ENCODE measurements at places on chromosomes 12 and 14.

DNA sequence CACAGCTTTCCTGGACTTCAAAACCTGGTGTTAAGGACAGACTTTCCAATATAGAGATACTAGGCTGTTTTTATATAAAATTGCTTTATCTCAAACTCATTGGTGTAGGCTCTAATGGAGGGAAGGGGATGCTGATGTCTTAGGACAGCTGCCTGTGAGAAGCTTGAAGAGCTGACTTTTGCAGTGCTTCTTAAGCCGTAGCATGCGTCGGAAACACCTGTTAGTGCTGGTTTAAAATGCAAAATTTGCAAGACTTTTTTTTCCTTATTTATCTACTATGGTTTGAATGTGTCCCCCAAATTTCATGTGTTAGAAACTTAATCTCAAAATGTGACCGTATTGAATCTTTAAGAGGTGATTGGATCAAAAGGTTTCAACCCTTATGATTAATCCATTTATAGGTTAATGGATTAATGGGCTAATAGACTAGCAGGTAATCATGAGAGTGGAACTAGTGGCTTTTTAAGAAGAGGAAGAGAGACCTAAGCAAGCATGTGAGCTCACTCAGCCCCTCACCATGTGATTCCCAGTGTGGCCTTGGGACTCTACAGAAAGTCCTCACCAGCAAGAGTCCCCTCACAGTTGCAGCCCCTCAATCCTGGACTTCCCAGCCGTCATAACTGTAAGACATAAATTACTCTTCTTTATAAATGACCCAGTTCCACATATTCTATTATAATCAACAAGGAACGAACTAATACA lies 60.9 kb upstream of the FUT8 start:
- no peak for DNase-seq

DNA sequence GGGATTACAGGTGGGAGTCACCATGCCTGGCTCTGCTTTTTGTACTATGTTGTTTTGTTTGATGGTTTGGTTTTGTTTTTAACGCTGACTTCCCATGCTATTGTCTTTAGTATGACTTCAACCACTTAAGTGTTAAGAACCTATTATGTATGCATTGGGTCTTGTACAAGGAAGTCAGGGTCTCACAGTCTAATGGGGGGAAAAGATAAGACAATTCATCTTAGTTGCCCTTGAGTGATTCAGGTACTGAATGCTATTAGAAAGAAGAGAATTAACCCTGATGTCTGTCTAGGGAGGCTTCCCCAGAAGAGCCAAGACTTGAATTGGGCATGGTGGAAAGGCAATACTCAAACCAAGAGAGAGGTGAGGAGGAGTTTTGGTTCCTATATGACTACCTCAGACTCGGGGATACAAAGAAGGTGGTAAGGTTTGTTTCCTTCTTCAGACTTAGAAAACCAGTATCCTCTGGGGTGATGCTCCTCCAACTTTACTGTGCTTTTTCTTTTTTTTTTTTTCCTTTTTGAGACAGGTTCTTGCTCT lies 64.6 kb downstream of the SUSD6 start:
- no peak for DNase-seq

GRCh38 chr14:47935332-47935731 lies 259.9 kb upstream of the MDGA2 start:
- no peak for DNase-seq

DNA sequence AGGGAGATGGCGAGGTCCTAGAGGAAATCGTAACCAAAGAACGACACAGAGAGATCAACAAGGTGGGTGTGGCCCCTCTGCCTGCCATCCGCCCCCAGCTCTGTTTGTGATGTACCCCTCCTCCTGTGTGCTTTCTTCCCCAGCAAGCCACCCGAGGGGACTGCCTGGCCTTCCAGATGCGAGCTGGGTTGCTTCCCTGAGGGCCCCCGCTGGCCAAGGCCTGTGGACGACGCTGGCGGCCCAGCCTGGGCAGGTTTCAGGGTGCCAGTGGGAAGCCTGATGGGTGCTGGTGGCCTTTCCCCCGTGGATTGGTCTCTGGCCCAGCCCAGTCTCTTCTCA lies 2.0 kb downstream of the ARL6IP4 start:
- no peak for DNase-seq

DNA sequence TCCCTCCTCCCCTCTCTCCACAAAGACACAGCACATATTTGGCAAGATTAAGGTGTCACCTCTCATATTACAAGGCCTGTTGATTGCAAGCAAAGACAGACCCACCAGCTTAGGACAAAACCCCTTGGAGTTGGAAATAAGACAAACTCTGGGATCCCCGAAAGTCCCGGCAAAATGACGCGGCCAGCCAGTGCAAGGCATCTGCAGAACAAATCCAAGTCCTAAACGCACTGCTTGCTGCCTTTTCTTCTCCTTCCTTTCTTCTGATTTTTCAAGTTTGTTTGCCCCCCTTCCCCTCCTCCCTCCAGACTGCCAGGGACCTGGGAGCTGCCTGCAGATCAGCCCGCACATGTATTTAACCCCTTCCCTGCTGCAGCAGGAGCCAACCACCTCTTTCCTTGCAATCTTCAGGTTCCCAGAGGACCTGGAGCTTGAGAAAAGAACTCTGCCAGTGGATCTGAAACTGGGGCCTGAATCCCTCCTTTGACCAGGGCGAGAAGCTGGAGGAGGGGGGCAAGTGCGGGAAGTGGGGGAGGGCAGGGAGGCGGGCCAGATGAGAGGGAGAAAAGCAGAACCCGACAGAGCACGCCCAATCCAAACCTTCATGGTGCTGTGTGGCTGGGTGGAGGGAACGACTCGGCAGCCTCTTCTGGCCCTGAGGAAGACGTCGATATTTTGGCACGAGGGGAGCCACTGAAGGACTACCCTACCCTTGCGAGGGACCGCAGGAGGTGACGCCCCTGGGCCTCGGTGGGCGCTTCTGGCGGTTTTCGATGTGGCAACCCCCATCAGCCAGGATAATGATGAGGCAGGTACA lies 2.0 kb upstream of the NTF3 start:
- no peak for DNase-seq

GRCh38 chr14:55976219-55976618 lies 142.0 kb upstream of the PELI2 start:
- no peak for DNase-seq

DNA sequence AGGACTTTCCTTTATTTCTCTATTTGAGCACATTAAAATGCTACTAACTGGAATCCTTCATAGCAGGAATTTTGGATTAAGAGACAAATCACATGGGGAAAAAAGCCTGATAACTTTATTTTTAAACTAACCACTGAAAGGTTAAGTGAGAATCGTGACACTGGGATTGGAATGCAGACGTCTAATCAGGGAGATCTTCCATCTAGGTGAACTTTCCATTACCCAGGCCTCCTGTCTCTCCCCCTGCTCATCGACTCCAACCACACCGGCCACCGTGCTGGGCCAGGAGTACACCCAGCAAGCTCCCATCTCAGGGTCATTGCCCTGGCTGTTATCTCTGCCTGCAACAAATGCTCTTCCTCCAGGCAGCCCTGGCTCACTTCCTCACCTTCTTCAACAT lies 19.0 kb downstream of the PTGER2 start:
- no peak for DNase-seq

- no peak for DNase-seq
These were observed 759.1 kb downstream of the GALC start for GRCh38 chr14:87233806-87234384.

GRCh38 chr14:76948213-76948947 lies 80.1 kb downstream of the IRF2BPL start:
- no peak for DNase-seq

- DNase-seq, result peak; percentile 88
These were observed 26.8 kb downstream of the EMP1 start for GRCh38 chr12:13223179-13223804.

DNA sequence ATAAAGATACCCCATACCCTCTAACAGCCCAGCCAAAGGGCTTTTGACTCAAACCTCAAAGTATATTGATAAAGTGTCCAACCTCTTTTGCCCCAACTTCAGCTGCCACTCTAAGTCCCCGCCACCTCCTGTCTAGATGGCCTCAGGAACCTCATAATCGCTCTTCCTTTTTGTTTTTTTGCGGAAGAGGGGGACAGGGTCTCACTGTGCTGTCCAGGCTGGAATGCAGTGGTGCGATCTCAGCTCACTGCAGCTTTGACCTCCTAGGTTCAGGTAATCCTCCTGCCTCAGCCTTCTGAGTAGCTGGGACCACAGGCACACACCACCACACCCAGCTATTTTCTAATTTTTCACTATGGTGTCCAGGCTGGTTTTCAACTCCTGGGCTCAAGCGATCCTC lies 60.3 kb downstream of the STX2 start:
- no peak for DNase-seq

DNA sequence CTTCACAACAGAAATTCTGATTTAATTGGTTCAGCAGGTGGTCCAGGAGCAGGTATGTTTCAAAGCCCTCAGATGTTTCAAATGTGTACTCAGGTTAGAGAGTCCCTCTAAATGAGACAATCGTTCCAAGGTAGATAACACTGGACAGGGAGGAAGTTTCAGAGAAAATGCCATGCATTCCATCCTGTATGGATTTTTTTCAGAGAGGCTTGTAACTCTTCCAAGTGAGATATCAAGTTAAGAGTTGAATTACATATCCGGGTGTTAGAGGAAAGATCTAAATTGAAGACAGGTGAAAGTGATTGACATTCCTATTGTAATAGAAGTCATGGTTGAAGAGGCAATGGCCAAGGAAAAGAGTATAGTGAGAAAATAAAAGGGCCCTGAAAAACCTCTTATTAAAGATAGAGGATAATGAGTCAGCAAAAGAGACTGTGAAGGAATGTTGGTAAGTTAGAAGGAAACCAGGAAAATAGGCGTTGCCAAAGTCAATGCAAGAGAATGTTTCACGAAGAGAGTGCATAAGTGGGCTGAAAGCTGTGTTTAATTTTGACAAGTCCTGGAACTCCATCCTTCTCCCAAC lies 105.8 kb downstream of the BMP4 start:
- DNase-seq, result peak; percentile 23

GRCh38 chr12:124684496-124684895 lies 117.1 kb upstream of the NCOR2 start:
- no peak for DNase-seq

- DNase-seq, result no peak
These were observed 23.1 kb downstream of the METAP2 start for GRCh38 chr12:95497031-95497430.

Data from GM04503 (cell line).